NCI-H510A (cell line): ENCODE measurements at places on chromosomes 3 and 15.

DNA sequence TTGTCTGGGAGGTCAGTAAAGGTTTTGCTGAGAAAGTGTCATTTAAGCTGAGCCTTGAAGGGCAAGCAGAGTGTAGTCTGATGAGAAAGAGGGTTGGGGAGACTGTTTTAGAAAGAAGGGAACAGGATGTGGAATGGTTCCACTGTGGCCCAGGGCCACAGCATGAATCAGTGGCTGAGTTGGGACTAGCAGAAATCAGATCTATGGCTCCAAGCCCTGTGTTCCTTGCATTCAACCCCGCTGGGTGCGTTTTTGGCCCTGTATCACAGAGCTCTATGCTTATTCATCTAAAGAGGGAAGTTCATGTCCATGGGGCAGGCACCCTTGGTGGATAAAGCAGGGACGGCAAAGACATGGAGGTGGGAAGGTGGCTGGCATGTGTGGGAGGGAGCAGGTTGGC is 151.3 kb downstream of the CACNA1D start:
- no peak for DNase-seq

DNA sequence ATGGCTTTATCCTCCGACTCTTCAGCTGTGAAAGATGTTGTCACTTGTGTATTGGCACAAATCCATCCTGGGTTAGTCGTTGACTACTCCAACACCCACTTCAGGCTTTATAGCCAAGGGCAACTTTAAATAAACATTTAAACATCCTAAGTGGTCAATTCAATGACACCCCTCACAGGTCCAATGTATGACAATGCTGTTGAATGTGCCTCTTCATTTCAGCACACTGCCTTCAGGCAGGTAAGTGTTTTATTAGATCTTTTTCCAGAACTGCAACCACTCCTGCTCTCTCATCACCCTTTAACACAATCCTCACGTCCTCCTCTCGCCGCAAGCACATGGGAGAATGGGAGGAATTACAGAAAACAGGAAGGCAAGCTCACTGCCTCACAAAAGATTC is 30.3 kb downstream of the IL12A start:
- peak; percentile 81 for DNase-seq

DNA sequence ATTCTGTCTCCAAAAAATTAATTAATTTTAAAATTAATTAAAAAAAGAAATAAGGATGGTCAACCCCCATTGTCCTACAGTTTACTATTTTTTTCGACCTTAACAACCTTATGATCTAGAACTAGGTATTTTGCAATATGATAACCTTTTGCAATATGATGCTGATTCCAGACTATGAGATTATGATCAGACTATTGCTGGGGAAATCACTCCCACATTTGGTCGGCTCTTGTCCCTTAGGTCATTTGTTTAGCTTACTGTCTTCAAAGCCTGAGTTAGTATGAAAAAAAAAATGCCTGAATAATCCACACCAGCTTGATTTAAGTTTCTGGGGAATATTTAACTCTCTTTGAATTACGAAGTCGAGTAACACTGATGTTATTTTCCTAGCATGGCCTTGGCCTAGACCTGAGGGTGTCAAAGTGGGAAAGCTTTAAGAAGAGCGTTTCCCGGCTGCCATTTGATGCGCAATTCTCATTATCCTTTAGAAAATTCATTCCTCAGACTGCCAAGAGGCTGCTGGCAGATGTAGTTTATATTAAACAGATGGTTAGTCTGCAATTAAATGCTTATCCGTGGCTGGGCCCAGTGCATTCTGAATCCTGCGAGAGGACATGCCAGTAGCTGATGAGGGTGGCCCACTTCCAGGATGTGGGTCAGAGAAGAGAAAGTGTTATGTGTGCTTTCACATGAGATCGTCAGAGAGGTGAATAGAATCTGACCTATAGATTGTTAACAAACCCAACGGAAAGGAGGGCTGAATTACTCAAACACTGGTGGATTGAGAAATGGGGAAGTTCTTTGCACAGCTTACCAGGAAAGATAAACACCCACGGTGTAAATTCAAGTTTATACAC is 496.0 kb upstream of the THBS1 start:
- DNase-seq: no peak

- DNase-seq: no peak
Measured at GRCh38 chr3:170330366-170330765, 27.1 kb upstream of the SKIL start.

DNA sequence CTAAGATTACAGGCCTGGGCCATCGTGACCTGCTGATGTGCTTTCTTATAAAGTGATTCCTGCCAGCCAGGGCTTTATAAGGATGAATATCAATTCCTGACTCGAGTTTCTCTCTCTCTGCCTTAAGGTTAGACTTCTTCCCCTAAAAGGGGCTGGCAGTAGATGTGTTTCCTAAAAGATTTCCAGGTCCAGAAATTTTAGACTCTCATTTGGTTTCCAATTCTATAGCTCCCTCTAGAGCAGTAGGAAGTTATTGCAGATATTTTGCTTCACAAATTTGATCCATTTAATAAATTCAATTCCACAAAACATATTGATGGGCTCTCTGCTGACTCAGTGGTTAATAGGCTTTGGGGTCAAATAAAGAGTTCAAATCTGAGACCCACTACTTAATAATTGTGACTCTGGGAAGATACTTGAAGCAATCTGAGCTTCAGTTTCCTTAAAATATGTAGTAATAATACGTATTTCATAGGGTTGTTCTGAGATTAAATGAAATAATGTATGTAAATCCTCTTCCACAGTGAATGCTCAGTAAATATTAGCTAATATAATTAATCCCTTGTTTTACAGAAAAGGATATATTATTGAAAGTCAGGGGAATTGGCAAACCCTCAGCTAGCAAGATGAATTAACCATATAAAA is 2.1 kb downstream of the TRIM69 start:
- no peak for DNase-seq

DNA sequence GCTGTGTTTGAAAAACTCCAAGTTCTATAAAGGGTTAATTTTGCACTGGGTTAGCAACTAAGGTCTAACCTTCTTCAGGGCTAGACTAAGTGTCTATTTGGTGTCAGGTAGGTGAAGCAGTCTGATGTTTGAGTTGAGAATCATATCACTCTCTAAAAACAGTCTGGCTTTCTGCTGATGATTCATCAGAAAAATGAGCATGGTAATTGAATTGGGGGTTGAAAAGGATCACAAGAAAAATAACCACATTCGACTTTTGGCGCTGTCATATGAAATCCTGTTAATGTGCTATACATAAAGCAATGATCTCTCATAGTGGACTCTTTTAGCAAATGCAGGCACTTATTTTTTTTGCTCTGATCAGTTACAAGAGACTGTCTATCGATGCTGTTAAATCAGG is 242.2 kb upstream of the AZI2 start:
- no peak for DNase-seq

DNA sequence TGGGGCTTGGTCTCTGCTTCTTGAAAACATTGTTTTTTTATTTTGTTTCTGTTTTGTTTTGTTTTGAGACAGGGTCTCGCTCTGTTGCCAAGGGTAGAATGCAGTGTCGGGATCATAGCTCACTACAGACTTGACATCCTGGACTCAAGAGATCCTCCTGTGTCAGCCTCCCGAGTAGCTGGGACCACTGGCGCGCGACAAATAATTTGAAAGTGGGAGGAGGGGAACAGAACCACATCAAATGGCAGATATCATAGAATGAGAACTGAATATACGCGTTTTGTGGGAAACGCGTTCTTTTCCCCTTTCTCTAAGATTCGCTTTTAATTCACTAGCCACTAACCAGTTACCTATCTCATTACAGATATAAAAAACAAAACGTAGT is 641 bp upstream of the VPS13C start:
- DNase-seq: no peak

GRCh38 chr3:36401056-36401455 is 20.8 kb downstream of the STAC start:
- DNase-seq: no peak

DNA sequence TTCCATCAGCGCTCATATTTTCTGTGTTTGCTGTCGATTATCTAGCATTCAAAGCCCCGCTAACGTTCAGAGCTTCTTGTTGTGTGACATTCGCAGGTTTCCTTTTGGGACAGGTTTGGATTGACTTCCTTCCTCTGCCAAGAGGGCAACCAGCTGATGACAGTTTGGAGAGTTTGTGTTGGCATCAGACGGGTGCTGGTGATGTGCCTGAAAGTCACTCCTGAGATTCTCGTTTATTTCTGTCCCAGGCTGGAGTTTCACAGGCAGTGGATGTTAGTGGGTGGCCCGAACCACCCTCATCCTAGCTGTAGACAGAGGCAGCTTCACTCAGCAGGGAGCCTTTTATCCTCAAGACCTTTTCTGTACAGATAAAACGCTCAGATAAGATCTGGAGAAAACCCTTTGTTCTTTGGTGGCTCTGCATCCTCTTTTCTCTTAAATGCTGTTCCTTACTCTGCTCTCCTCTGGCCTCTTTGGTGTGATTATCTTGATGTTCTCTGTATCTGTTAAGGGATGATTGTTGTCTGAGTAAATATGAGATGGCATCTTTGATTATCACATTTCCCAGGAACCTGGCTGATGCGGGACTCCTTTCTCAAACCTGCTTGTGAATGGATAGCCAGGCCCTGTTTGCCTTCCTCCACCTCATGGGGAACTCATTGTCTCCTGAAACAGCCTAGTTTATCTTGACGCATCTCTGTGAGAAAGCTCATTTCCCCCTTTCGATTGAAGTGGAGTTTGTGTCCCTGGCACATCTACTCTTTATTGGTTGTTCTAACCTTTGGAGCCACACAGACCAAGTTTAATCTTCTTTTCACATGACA is 35.9 kb downstream of the CGNL1 start:
- no peak for DNase-seq

DNA sequence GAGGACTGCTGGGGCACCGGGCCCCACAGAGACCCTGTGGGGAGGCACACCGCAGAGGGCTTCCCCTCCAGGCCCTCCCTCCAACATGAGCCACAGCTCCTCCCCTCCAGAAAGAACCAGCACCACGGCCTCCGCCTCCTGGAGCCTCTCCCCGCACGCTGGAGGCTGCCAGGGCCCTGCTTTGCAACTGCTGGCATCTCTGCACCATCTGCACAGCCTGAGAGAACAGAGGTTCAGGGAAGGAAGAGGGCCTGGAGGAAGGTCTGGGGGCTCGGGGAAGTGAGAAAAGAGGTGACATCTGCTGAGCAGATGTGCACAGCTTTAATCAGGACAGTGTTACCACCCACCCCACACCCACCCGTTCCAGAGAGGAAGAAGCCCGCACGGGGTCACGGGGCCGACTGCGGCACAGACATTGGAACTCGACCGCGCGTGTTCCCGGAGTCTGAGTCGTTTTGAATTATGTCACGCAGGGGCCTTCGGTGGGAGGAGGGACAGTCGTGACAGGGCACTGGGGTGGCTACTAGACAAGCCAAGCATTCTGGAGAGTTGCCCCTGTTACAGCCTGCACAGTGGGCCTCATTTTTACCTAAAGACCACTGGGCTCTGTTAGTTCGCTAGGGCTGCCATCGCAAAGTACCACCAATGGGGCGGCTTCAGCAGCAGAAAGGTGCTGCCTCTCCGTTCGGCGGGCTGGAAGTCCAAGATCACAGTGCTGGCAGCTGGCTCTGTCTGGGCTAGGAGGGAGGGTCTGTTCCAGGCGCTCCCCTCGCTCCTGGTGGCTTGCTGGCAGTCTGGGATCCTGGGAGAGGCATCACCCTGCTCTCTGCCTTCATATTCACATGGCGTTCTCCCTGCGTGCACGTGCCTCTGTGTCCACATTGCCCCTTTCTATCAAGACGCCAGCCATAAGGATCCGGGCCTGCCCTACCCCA is 194.8 kb downstream of the XXYLT1 start:
- DNase-seq: no peak

DNA sequence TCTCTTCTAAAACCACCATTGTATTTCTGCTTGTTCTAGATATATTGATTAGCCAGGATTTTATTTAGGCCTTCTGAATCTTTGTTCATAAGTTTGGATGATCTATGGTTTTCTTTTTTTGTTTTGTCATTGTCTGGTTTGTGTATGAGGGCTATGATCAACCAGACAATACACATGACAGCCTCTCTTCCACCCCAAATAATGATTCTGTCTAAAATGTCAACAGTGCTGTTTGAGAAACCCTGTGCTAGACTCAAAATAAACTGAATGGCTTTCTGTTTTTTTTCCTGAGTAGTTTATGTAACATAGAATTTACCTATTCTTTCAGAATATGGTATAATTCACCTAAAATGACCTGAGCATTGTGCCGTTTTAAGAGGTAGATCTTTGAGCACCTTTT is 66.1 kb downstream of the PLCL2 start:
- DNase-seq: no peak

- DNase-seq: no peak
Measured at GRCh38 chr15:87733541-87733941, 523.0 kb downstream of the NTRK3 start.

- DNase-seq: no peak
Measured at GRCh38 chr3:42117175-42118008, 26.2 kb downstream of the TRAK1 start.

DNA sequence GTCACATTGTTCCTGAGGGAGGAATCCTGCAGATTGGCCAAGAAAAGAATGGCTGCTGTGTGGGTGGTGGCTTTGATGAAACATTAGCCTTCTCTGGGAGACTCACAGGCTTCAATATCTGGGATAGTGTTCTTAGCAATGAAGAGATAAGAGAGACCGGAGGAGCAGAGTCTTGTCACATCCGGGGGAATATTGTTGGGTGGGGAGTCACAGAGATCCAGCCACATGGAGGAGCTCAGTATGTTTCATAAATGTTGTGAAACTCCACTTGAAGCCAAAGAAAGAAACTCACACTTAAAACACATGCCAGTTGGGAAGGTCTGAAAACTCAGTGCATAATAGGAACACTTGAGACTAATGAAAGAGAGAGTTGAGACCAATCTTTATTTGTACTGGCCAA is 6.1 kb downstream of the PTX3 start:
- no peak for DNase-seq

GRCh38 chr3:131796558-131797198 is 238.1 kb downstream of the CPNE4 start:
- no peak for DNase-seq

DNA sequence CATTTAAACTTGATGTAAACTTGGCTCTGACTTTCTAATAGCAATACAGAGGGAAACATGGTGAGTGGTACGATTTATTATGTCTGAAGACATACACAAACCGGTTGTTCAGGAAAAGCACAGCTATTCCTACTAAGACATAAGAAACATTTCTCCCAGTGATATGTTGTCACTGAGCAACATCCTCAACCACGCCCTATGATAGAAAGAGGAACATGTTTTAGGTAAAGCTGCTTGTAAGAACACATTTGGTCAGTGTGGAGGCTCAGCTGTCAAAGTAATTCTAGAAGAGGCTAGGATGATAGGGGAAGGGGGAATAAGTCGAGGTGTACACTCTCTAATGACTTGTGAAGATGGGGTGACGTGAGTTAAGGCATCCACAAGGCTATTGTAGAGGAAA is 42.7 kb upstream of the B3GNT5 start:
- no peak for DNase-seq

DNA sequence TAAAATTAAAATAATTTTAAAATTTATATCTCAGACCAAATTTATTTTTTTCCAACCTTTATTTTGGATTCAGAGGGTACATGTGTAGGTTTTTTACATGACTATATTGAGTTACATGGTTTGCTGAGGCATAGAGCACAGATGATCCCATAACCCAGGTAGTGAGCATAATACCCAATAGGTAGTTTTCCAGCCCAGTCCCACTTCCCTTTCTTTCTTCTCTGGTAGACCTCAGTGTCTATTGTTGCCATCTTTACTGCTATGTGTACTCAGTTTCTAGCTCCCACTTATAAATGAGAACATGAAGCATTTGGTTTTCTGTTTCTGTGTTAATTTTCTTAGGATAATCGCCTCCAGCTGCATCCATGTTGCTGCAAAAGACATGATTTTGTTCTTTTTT is 338.1 kb downstream of the EFHB start:
- no peak for DNase-seq
